Stimulated activated CD4-positive, alpha-beta T cell treated with anti-CD3 and anti-CD28 coated beads, Interleukin-2, amount 100 ng/mL, for 4 hours (primary cell): ENCODE measurements at places on chromosomes 16 and 17.
A peak's percentile ranks its signal among the peaks of the same experiment; 100 is the strongest.

DNA sequence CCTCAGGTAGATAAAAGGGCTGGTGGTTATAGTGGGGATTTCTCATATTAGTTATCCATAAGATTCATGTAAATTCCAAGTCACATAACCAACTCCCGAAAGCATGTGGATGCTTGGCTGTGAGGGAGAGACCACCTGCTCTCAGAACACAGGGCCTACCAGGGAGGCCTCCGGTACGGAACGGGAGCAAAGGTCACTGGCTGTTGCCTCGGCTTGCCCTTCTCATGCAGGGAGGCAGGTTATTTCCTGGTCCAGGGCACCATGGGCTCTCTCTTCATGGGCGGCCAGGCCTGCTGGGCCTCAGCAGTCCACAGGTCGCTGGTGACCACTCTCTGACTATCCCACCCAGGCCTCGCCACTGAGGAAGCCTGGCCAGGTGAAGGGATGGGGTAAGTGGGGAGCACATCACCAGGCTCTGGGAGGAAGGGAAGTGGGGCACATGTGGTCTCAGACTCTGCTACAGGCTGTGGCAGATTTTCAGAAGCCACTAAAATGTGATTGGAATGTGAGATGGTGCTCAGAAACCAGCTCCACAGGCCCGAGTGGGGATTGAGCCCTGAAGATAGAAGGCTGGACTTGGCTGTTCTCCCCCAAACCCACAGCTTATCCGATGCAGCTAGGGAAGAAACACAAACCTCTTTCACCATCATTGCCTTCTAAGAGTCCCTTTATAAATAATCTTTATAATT, 45.4 kb downstream of the HNF1B start:
- no peak for DNase-seq

GRCh38 chr16:50428116-50428515, 59.3 kb upstream of the BRD7 start:
- no peak for DNase-seq

GRCh38 chr17:65323049-65323448, 185.9 kb downstream of the RGS9 start:
- DNase-seq = no peak

DNA sequence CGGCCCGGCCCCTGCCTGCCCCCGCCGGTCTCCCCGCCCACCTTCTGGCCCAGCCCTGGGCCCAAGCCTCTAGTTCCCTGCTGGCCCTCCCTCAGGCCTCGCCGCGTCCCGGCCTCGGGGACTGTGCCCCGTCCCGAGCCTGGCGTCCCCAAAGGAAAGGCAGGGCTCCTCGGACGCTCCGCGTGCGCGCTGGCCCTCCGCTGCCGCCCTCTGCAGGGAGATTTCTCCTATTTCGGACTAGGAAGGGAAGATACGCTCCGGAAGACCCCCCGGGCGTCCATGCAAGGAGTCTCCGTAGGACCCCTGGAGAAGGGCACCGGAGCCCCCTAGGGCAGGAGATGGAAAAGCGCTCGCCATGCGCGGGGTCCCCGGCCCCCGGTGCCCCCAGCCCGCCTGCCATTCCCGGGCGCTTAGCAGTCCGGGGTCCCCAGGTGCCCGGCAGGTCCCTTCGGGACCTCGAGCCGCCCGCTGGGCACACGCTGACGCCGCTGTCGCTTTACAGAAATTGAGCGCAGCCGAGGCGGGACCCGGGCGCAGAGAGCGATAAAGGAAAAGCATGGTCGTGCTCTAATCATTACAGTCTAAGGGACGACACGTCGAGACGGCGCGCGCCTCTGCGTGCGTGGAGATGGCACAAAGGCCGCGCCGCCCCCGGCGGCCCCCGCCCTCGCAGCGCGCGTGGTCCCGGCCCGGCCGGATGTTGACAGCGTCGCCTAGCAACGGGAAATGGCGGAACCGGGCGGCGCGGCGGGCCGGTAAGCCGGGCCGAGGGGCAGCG, at the start of gene CCDC40:
CCDC40 (plus strand) TSS at position 706 of the 778 bp plus-strand sequence; CDS start at position 727, 21 bp downstream.
- DNase-seq = peak; percentile 59

DNA sequence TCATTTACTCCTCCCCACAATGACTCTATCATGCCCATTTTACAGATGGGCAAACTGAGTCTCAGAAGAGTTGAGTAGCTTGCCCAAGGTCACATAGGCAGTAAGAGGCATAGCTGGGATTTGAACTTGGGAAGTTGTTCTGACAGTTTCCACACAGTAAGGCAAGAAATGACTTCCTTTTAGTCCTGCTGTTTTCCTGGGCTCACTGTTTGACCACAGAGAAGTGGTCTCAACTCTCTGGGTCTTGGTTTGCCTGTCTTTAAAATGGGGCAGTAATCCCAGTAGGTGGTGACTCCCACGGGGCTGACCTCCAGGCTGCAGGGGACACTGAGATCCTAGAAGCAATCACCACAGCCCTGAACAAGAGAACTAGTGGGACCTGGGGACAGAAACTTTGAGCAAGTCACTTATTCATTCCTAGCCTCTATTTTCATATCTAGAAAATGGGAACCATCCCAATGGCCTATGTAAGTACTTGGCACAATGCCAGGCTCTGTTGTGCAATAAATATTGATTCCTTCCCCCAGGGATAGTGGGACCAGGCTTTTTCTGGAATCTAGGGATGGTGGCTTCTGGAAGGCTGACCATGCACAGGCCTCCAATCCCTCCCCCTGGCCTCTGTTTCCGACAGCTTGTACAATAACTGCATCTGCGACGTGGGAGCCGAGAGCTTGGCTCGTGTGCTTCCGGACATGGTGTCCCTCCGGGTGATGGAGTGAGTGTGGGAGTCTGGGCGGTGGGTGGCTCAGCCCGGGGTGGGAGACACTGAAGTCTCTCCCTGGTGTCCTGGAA, 20.5 kb downstream of the DEXI start:
- DNase-seq = no peak

DNA sequence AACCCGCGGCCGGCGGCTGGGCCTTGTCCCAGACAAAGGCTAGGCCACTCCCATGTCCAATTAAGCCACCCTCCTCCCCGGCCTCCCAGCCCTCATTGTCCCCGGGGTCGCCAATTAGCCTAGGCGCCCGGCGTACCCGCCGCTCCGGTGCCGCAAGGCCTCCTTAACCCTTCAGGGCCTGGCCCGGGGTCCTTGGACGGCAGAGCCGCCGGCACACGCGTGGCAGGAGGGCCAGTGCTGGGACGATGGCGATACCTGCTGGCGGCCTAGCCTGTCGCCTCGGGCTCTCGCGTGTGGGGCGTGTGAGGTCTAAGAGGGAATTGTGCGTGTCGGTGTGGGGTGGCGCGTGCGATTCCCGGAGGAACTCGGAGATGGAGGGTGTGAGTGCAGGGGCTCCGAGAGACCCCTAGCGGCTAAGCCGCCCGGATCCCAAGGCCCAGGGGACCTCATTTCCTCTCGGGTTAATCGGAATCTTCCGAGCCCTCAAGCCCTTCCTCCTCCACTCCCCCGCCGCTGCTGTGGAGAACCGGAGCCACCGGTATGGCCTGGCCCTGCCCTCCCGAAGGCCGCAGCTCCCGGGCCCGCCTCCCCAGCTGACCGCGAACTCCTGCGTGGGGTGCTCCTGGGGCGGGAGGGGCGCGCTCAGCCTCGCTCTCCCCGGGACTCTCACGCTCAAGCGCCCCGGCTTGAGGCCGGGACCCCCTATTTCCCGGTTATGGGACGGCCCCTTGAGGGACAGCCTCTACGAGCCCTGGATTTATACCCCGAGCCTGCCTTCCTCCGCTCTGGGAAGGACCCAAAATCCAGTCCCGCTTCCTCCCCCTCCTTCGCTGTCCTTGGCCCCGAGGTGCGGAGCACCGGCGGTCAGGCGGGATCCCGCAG, 11.9 kb downstream of the TBX2 start:
- DNase-seq = no peak

- no peak for DNase-seq
These were observed 330.6 kb upstream of the PMFBP1 start for GRCh38 chr16:72502594-72503005.

DNA sequence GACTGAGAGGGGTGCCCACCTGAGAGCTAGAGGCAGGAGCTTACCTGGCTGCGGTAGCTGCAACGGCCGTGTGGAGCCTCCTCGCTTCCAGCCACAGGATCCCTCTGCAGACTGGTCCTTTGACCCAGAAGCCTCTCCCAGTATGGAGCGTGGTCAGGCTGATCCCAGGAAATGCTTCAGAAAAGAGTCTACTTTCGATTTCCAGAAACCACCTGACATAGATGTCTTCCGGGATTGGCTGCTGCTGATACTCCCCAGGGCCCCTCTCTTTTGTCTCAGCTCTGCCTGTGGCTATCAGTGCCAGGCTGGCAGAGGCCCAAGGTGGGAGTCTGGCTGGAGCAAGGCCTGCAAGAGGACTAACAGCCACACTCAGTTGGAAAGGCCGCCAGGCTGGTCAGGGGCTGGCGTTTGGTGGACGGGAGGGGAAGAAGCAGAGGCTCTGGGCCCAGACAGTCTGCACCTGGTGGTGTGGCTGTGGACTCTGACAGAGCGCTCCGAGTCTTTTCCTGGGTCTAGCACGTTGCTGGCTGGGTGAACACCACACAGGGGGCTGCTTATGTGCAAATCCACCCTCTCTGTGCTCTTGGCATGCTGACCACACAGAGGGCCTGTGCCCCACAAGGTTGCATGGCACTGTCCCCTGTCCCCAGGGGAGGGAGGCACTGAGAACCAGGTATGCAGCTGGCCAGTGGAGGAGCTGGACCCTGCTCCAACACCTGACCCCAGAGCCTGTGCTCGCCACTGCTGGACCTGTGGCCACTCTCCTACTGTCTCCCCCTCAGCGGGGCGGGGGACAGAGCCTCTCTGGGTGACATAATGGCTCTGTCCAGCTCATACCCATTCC, at the start of gene LGALS3BP:
LGALS3BP (minus strand) TSS at position 144 of the 844 bp plus-strand sequence. CDS start 2,732 bp downstream, outside the sequence.
- peak; percentile 10 for DNase-seq

DNA sequence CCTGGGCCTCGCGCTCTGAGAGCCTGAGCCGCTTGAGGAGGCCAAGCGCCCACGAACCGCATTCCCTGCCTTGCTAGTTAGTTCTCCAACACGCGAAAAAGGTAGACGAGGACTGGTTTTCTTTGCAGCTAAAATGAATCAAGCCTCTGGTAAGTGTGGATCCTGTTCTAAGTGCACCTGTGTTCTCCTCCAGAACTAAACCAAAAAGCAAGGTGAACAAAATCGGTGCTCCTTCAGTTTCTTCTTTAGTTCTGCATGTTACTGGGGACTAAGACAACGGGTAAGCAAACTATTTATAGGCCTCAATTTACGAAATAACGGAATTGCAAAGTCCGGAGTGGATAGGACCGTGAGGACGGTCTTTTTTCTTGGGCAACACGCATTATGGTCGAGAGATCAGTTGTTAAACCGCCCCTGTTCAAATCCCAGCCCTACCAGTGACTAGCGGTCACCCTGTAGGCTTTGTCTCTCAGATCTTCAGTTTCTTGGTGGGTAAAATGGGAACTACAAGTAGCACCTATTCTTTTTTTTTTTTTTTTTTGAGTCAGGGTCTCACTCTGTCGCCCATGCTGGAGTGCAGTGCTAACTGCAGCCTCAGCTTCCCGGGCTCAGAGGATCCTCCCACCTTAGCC, 993 bp upstream of the ANKRD11 start:
- no peak for DNase-seq

DNA sequence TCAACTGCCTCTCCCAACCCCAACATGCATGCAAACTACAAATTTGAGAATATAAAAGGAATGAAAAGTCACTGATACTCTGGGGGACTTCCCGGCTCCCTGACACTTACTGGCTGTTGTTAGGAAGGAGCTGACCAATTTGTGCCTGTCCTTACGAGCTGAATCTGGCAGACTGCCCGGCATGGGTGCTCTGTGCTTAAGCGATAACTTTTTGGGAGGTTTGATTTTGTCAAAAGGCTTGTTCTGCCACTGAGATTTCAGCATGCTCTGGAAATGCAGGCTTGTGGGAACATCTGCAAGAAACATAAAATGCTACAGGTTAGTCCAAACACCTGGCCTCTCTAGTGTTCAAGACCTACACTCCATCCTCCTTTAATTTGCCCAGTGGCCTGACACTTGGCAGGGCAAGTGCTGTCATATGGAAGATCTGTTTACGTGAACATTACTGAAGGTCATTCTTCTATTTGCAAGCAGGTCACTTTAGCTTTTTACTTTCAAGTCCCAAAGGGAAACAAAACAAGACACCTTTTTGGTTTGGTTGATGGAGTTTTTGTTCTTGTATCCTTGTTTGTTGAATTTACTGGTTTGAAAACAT, 40.6 kb downstream of the STH start:
- DNase-seq = no peak

- DNase-seq = no peak
These were observed 453.3 kb downstream of the KCNJ2 start for GRCh38 chr17:70622368-70623260.

- DNase-seq = no peak
These were observed 13.2 kb upstream of the CCL23 start for GRCh38 chr17:36030956-36031355.

GRCh38 chr17:45231481-45232116, 9.9 kb downstream of the FMNL1 start:
- no peak for DNase-seq
